ENCODE measurements at places on chromosomes 4 and X. TPM values are rescaled to one million over a fixed set of nuclear protein-coding genes. Genes with fewer than 3 reads are reported as not detected.

TRIM60 gene
- total RNA-seq: not detected

EDA gene
- 0.51 TPM for total RNA-seq

LGI2 gene
- total RNA-seq: under 0.01 TPM

SLC10A6 gene
- total RNA-seq: not detected

ABLIM2 gene
- 10.9 TPM for total RNA-seq

FHIP1A gene
- 6.6 TPM for total RNA-seq

XAGE2 gene
- total RNA-seq: not detected

RHOXF2B gene
- total RNA-seq: not detected

TLL1 gene
- total RNA-seq: 10.9 TPM

RAB41 gene
- total RNA-seq: not detected

GSX2 gene
- not detected for total RNA-seq
